ENCODE measurements at places on chromosomes 16 and 17.

- DNase-seq: peak; percentile 98
Observed at GRCh38 chr16:30429678-30430427, at the start of gene DCTPP1. Gene DCTPP1, minus strand, starts transcription at chr16:30430030. Its CDS starts 50 bp downstream, at chr16:30429980.

- DNase-seq: no peak
Observed at GRCh38 chr17:82926716-82927115, 86.9 kb upstream of the ZNF750 start.

GRCh38 chr16:78786635-78787034, 687.2 kb downstream of the WWOX start:
- DNase-seq: no peak

GRCh38 chr17:76840884-76841775, 27.1 kb upstream of the MGAT5B start:
- no peak for DNase-seq

GRCh38 chr17:59152925-59153324, 2.1 kb downstream of the SKA2 start:
- no peak for DNase-seq

DNA sequence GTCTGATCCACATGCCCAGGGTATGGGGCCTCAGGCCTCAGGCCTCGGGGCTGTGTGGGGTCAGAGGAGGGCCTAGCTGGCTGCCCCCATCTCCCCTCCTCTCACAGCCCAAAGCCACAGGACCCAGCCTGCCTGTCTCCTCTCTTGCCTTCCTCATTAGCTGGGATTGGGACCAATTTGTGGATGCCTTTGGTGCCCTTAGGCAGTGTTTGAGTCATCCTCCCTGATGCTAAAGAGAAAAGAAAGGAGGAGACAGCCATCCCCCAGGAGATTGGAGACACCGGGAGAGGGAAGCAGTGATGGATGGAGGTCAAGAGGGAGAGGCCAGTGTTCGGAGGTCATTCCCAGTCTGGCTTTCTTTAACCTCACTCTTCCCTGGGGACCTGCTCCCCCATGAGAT, 23.3 kb upstream of the NOG start:
- no peak for DNase-seq

GRCh38 chr17:8069587-8069860, 18.0 kb downstream of the ALOX12B start:
- DNase-seq: no peak

- no peak for DNase-seq
Observed at GRCh38 chr16:3484318-3485096, 10.8 kb downstream of the C16orf90 start.

DNA sequence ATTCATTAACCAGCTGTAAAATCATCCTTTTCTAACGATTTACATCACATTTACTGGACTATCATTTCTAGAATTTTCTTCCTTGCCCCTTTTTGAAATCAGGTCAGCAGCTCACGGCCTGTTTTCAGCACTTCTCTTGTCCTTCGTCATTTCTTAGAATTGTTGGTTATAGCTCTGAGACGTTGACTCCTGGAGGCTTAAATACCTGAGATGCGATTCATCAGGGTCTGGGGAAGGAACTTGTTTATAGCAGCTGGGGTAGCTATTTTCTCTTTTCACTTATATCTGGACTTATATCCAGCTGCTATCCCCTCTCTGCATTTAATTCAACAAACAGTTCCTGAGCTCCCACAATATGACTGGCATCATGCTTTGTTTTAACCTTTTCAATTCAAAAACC, 338.7 kb upstream of the TNRC6C start:
- no peak for DNase-seq

DNA sequence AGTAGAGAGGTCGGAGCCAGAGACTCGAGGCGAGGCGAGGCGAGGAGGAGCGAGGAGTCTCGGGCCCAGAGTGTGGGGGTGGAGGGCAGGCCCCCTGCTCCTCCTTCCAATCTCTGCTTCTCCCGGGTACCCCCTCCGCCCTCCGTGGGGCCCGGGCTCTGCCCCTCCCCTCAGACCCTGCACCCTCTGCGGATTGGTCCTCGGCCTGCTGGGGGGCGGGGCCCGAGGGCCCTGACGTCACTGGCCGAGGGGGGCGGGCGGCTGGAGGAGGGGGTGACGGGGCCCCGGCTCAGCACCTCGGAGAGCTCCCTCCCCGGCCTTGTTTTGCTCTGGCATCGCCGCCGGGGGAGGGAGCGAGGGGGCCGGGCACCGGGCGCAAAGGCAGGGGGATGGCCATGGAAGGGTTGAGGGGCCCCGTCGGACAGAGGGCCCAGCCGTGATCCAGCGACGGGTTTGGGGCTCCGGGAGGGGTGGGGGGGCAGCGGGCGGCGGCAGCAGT, at the start of gene RUNDC3A:
RUNDC3A (plus strand) TSS at position 282 of the 499 bp plus-strand sequence. CDS start 232 bp downstream, outside the sequence.
- DNase-seq: peak; percentile 39

DNA sequence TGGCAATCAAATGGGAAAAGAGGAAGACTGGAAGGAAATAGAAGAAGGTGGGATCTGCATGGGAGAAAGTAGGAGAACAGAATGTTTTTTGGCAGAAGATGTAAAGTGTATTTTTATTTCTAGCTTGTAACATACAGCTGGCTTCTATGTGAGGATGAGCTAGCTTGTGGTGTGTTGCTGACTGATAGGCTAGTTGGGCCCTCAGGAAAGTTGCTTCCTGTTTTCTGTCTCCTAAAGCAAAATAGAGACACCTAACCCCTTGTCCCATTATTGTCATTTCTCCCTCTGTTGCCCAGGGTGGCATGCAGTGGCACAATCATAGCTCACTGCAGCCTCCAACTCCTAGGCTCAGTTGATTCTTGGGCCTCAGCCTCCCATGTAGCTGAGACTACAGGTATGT, 15.9 kb downstream of the TNRC6A start:
- no peak for DNase-seq

DNA sequence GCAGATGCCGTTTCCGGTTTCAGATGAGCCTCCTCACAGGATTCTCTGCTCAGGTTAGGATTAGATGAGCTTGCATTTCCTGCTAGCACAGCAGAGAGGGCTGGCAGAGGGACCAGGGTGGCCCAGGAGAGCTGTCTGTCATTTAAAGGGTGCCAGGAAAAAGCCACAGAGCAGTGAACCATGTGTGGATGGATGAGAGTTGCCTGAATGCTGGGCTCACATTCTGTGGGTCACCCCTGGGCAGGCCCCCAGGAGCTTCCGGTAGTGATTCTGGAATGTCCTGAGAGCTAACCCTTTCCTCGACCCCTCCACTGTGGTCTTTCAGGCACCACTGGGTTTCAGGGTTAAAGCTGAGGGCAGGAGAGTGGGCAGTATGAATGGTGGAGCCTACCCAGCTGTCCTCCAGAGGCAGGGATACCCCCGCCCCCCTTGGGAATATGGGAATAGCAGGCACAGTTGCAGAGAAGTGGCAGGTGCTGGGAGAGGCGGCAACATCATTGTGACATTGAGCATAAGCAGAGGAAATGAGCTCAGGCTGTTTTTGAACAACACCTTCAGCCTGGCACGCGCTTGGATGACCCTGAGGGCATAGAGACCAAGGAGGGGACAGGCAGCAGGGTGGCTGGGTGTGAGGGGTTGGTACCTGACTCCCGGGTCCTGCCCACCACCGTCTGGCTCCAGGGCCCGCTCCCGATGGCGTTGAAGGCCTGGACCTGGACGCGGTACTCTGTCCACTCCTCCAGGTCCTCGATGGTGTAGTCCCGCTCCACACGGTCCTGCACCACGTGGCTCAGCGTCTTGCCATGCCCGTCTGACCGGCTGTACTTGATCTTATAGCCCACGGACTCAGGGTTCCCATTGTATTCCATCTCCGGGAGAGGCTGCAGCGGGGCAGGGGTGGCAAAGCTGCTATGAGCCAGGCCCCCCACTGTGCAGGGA, 83.0 kb upstream of the CDC42EP4 start:
- no peak for DNase-seq

GRCh38 chr17:21286066-21286770, 1.7 kb downstream of the MAP2K3 start:
- peak; percentile 93 for DNase-seq

All from SW 1271 (cell line).